ENCODE measurements at places on chromosomes 7 and 10. TPM values are rescaled to one million over a fixed set of nuclear protein-coding genes. Genes with fewer than 3 reads are reported as not detected.

DNA sequence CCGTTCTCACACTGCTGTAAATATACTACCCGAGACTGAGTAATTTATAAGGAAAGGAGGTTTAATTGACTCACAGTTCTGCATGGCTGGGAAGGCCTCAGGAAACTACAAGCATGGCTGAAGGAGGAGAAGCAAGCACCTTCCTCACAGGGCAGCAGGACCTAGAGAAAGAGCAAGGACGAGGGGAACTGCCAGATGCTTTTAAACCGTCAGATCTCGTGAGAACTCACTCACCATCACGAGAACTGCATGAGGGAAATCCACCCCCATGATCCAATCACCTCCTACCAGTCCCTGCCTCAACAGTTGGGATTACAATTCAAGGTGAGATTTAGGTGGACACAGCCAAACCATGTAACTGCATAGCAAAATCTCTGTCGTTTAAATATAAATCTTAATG is at the start of gene EBLN1:
TSS of gene EBLN1 (minus strand) at position 174 of the 400 bp plus-strand sequence. CDS start 8,032 bp downstream, outside the sequence.
- no peak for DNase-seq

DNA sequence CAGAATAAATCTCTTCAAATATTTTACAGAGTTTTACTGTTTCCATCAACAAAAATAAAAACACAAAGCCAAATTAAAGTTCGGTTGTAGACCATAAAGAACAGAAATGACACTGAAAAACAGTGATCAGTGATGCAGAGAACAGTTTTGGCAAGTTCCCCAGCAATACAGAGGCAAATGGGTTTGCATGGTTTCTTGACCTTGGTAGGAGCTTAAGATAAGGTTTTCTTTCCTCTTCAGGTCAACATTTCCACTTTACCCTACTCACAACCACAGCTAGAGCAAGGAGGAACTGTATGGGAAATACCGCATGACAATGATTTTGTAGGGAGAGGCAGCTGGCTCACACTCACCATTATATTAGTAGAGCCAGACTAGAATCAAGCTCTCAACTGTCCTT is 199.5 kb downstream of the SH2D4B start:
- no peak for DNase-seq

Gene CTTNBP2
- total RNA-seq: 0.25 TPM

DNA sequence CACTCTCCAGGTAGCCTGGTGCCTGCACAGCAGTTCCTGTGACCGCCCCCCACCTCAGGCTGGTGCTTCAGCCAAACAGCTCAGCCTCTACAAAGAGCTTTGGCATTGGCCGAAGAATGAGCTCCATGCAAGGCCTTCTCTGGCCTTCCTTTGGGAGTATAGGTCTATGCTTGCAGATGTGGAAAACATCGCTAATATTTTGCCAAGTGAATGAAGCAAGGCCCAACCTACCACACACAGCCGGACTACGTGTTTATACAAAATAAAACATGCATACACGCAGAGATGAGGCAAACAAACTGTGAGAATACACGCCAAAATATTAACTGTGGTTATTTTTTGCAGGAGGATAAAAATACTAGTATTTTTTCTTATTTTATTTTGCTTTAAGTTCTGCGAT is 416.2 kb upstream of the C7orf33 start:
- no peak for DNase-seq

- no peak for DNase-seq
These were observed 657.2 kb upstream of the PHF14 start for GRCh38 chr7:10316488-10316887.

GRCh38 chr10:29843143-29843542 is 208.4 kb upstream of the SVIL start:
- no peak for DNase-seq

Gene TSPAN33
- not detected for total RNA-seq

DNA sequence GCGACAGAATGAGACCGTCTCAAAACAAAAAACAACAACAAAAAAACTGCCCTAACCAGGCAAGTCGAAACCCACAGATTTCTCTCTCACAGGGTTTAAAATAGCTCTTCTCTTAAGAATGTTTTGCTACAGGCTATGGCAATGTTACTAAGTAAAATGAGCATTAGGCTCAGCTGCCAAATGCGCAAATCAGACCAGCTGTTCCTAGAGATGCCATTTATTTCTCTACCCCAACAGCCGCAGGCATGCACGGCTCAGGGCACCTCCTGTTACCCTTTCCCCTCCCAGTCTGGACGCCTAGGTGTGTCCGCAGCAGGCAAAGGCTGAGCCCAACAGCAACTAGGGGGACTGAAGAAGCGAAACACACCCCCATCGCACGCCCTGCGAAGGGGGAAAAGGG is 168.3 kb upstream of the MBL2 start:
- no peak for DNase-seq

GRCh38 chr10:45463244-45464116 is 89.5 kb downstream of the ALOX5 start:
- DNase-seq: no peak

- DNase-seq: no peak
These were observed 112.6 kb downstream of the PRKAG2 start for GRCh38 chr7:151764056-151764920.

DNA sequence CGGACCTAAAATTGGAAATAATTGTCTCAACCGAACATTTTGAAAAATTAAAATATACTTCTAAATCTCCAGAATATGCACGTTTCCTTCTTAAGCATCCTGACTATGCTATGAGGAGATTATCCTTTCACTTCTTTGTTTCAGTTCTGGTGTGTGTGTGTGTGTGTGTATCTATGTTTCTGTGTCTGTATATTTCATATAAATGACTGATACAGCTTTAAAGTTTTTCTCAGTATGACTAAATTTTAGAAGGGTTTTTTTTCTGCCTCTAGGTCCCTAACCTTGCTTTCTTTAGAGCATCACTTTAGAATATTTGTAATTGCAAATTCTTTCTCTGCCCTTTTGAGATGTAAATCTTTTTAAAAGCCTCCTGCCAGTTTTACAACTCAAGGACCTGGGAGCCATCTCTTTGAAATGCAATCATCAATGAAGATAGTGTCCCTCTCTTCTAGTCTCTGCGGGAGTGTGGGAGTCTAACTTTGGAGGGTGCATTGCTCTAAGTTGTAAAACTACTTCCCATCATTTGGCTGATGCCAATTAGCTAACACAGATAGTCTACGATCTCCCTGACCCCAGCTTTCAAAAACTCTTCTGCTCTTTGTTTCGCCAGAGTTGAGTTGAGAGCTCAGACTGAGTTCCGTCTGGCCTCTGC is 782.0 kb upstream of the ZWINT start:
- DNase-seq: no peak

Gene AKR1C1
- 1.6 TPM for total RNA-seq

Gene ANKRD30A
- not detected for total RNA-seq

GRCh38 chr7:70527520-70528115 is 604.3 kb upstream of the GALNT17 start:
- DNase-seq: no peak

DNA sequence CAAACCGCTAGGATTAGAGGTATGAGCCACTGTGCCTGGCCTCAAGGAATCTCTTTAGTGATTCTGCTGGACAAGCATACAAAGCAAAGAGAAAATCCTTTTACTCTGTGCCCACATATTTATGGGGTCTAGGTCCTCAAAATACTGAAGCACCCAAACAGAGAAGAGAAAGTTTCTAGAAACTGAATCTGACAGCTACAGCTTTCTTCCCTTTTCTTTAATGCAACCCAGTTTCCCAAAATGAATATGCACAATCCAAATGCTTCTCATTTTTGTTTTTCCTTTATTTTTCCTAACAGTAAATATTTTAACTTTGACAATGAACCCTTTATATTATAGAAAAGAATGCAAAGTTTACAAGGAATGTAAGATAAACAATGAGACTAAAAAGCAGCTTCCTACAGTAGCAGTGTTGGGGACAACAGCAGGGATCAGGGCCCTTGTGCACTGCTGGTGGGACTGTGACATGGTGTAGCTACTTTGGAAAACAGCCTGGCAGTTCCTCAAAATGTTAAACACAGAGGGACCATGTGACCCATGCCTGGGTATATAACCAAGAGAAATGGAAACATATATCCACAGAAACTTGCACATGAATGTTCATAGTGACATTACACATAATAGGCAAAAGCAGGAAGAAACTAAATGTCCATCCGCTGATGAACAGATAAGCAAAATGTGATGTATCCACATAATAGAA is 325.2 kb downstream of the PRPF18 start:
- no peak for DNase-seq

DNA sequence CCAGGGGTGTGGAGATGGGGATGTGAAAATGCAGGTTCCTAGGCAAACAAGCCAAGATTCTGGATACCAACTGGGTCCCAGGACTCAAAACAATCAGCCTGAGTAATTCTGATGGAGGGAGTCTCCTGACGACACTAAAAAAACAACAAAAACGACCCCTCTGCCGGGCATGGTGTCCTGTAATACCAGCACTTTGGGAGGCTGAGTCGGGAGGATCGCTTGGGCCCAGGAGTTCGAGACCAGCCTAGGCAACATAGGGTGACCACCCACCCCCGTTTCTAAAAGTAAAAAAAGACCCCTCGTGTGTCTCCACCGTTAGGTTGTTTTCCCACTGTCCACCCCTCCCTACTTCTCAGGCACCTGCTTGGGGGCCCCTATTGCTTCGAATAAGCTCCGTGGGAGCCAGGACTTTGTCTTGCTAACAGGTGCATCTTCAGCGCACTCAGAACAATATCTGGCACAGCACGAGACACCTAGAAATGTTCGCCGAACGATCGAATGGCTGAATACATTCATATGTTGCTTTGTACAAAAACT is 743 bp upstream of the NRF1 start:
- DNase-seq: no peak

DNA sequence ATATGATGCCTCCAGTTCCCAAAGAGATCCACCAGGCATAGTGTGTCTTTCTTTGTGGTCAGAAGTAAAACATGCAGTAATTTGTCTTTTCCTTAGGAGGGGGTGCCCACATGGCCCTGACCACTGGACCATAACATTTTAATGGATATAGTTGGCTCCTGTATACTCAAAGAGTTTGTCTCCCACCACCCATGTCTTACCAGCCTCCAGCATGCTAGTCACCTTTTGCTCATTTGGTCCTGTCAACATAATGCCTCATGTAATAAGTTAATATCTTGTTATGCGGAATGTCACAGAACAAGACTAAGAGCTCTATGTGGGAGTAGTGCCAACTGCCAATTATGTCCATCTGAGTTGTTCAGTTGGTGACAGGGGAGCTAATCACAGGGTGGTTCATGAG is 83.4 kb upstream of the IFRD1 start:
- DNase-seq: no peak

Gene ASB13
- 7.3 TPM for total RNA-seq

Measured in endothelial cell of umbilical vein (primary cell).